KBM-7 (cell line): ENCODE measurements at places on chromosomes 2 and 18.

DNA sequence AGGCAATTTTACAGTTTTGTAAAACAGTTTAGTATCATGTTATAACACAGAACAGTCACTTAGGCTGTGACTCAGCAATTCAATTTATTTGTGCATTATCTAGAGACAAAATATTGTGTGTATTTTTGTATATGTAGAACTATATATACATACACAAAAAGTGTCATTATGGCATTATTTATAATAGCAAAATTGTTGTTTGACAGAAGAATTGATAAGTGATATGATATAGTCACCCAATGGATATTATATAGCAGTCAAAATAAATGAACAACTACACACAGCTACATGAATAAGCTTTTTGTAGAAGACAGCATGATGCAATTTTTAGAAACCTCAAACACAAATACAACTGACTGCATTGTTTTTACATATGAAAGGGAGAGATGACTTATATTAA lies 334.0 kb downstream of the TRIB2 start:
- no peak for DNase-seq

GRCh38 chr2:216388046-216388884 lies 16.0 kb upstream of the MARCHF4 start:
- DNase-seq: no peak

DNA sequence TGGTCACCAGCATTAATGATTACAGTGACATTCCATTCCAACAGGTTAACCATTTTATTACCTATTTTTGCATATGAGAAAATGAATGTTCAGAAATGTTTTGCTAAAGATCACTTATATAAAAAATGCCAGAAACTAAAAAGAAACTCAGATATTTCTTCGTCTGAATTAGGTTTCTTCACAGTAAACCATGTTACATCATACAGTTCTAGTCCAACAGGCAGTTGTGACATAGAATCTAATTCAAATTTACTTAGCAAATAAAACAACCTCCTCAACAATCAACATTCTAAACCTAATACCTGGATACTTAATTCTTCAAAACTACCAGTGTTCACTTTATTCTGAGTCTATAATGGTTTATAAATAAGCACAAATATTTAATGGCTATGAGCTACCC lies 416.3 kb upstream of the LRRTM4 start:
- no peak for DNase-seq

- DNase-seq: no peak
Measured at GRCh38 chr2:192534072-192534471, 339.3 kb upstream of the TMEFF2 start.

- no peak for DNase-seq
Measured at GRCh38 chr2:24763843-24764242, 29.3 kb downstream of the PTRHD1 start.

DNA sequence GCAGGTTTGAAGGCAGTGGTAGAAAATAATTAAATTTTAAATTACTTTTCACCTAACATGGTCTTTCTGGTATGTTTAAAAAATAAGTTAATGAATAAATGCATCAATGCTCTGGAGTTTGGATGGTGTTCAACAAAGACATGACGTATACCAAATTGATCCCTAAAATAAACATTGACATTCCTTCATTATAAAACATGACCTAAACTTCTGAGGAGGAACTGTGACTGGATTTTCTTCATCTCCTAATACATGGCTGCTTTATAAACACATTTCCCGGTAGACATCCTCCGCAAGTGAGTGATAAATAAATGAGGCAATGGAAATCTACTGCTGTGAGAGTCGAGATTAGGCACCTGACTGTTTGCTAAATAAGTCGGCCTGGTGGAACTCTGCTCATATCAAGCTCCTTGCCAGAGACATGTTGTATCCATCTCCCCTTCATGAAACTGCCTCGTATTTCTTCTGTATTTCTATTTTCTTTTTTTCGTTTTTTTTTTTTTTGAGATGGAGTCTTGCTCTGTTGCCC lies 362.3 kb downstream of the RNF144A start:
- DNase-seq: no peak

DNA sequence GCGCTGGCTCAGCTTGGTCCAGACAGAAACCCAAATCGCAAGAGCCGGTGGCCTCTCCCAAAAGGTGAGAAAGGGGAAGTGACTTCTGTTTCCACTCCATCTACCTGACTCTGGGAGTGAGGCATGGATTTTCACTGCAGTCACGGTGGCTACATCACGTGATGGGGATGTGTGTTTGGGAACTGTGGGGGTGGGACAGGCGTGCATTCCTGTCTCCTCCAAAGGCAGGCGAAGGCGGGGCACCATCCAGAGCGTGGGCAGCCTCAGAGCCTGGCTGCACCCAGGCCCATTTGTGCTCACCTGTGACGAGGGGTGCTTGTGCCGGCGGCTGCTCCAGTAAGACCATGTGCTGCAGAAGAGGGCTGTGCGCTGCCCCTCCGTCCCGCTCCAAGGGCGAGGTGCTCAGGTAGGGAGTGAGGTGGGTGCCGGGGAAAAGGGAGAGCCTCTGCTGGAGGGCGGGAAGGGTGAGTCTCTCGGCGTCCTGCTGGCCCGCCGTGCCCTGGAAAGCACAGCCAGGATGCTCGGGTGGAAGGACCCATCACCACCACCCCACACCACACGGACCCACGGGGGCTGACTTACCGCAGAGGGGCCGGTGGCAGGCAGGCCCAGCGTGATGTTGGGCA lies 266.8 kb downstream of the HDAC4 start:
- no peak for DNase-seq

GRCh38 chr2:147845411-147845971 lies 662 bp downstream of the ACVR2A start:
- DNase-seq: peak; percentile 48

- DNase-seq: no peak
Measured at GRCh38 chr2:126643972-126644371, 12.0 kb upstream of the GYPC start.

- no peak for DNase-seq
Measured at GRCh38 chr18:57826252-57826651, 23.1 kb upstream of the ATP8B1 start.
